AG20443 (cell line): ENCODE measurements at places on chromosomes 6 and 20.

- no peak for DNase-seq
Observed at GRCh38 chr6:126182650-126183311, 157.1 kb upstream of the CENPW start.

DNA sequence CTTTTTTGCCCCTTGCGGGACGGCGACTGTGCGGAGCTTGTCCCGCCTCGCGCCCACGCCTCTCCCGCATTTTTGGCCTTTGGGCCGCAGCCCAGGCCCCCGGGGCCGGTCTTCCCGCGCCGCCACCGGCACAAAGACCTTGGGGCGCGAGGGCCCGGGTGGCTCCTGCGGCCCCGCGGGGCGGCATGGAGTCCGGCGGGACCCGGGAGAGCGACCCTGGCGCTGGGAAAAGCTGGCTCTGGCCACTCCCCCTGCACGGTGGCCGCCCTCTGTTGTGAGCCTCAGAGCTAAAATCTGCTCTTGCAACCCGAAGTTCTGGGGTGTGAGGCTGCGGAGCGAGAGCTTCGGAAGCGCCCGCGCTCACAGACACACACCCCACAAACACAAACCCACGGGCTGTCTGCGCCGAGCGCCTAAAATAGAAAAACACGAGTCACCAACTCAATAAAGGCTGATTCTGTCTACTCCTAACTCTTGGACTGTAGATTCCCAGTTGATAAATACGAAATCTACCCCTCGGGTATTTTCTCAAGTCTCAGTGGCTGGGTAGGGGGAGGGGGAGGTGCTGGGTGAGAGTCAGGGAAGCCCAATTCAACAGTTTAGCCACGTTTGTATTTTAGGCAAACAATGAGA is 496 bp upstream of the BEND3 start:
- DNase-seq: peak; percentile 52

DNA sequence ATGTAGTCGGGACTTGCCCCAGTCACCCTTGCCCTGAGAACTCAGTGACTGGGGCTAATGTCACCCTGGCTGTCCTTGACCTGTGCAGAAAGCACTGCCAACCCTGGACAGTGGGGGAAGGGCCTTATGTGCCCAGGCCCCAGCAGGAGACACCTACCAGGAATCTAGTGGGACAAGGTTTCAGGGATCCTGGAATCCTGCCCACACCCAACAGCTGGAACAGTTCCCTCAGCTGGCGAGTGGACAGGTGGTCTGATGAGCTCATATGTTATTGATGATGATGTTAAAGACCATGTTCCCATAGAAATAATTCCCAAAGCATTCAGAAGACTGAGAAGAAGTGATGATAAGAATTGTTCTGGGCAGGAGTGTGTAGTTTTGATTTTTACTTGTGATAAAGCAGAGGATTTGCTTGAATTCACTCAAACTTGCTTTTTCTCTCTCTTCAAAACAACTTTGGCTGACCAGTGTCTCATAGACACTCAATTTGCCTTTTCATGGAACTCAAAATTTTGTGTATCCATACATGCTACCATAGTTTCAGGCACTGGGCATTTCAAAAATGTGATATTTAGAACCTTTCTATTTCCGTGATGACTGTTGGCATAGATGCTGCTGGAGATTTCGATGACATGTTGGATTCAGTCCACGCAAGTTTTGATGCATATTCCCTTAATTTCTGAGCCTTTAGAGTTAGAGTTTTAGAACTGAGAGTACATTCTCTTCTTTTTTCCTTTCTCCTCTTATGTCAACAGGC is 79.3 kb downstream of the SLC22A3 start:
- DNase-seq: no peak

DNA sequence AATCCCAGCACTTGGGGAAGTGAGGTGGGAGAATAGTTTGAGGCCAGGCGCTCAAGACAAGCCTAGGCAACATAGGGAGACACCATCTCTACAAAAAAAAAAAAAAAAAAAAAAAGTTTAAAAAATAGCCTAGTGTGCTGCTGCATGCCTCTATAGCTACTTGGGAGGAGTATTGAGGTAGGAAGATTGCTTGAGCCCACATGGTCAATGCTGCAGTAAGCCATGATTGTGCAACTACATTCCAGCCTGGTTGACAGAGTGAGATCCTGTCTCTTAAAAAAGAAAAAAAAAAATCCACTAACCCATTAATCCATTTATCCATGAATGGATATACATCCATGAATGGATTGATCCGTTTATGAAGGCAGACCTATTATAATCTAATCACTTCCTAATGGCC is 1064.6 kb upstream of the EYS start:
- DNase-seq: no peak

GRCh38 chr6:16716321-16716858 is 44.9 kb downstream of the ATXN1 start:
- no peak for DNase-seq

DNA sequence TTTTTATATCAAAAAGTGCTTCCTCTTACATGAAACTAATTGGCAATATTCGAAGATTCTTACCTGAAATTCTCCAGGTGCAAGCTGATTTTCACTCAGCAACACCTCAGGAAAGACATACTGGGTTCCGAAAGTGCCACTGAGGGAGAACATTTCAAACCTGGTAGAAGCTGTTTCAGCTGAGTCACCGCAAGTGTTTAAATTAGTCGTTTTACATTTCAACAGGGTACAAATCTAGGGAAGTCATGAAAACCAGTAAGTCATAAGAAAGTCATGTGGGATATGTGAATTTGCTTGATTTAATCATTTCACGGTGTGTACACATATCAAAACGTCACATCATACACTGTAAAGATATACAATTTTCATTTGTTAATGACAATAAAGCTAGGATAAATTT is 25.3 kb upstream of the TAAR1 start:
- no peak for DNase-seq

GRCh38 chr6:3489027-3489757 is 32.3 kb upstream of the SLC22A23 start:
- DNase-seq: peak; percentile 50

DNA sequence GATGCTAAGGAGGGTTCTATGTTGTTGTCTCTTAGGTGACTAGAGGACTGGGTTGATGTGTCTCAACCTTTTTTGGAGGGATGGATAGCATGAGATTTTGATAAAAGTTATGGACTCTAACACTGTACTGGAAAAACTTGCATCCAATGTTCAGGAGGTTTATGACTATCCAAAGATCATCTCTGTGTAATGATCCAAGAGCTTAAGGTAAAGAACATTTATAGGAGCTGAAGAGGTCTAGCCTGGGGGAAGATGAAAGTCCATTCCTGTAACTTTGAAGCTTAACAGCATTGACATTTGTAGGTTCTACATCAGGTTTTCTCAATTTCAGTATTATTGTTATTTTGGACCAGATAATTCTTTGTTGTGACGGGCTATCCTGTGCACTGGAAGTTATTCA is 48.9 kb downstream of the ESF1 start:
- DNase-seq: no peak

- no peak for DNase-seq
Observed at GRCh38 chr6:134308800-134309199, 9.1 kb downstream of the SGK1 start.

DNA sequence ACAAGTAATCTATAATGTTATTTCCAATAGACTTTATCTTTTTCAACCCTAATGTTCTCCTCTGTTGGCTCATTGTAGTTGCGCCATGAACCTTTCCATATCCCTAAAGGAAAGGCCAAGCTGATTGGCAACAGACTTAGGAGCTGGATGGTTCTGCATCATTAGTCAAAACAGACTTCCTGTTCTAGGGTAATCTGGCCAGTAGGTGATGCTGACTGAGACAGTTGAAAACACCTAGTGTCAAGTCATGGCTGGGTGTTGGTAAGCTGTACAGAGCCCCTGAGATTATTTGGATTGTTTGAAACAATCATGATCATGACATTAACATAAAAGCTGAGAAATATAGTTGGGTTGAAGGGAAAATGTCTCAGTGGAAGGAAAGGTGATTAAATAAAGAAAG is 231.4 kb downstream of the PHACTR1 start:
- no peak for DNase-seq

DNA sequence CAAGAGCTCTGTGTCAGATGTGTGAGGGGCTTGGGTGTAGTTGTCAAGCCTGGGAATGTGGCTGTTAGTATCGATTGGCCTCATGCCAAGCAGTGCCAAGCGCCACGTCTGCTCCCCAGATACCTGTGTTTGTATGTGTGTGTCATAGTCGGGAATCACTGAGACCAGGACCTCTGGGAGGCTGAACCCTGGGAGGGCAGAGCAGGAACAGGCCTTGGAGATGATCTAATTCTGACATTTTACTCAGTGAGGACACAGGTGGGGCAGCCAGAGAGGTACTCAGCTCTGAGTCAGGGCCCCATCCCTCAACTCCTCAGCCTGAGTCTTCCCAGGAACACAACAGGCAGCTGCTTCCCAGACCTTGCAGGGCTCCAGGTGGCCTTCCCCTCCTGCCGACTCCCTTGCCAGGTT is 51.2 kb upstream of the FANCE start:
- no peak for DNase-seq

DNA sequence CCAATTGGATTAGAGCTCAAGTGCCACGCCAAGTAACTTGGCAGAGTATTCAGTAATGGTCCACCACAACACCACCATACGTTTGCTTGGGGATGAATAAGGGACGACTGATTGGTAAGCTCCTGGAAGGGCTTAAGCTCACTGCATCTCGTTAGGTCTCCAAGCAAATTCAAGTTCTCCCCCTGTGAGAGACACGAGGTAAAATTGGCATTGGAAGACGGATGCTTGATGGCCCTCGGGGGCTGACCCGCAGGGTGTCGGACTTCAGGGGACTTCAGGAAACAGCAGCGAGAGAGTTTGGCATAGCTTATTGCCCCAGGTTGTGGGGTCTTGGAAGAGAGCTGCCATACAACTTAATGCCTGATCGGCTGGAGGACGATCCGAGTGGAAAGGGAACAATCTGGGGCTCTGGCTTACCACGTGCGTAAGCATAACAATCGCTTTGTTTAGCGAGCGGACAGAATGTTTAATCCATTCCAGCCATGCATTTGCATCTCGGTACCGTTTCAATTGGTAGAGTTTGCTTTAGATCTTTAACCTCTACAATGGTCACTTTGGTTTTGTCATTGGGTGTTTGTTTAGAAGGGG is 4.8 kb upstream of the ZNFX1 start:
- no peak for DNase-seq

DNA sequence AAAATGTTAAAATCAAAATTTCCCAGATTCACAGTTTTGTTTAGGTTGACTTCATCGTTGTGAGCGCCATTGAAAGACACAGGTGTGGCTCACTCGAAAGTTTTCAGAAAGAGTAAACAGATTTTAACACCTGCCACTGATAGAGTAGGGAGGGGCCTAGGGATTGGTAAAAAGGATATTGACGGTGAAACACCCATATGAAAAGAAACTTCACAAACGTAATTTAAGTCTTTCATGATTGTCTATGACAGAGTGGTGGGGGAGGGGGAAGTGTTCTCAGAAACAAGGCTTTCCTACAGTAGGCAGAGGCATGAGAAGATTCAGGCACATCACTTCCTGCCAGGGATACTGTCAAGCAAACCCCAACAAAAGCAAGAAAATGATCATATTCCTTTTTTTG is 101.4 kb downstream of the PERP start:
- no peak for DNase-seq

- DNase-seq: no peak
Observed at GRCh38 chr20:17497821-17498580, 33.2 kb downstream of the BFSP1 start.

- no peak for DNase-seq
Observed at GRCh38 chr20:61513124-61514017, 261.3 kb downstream of the CDH4 start.

DNA sequence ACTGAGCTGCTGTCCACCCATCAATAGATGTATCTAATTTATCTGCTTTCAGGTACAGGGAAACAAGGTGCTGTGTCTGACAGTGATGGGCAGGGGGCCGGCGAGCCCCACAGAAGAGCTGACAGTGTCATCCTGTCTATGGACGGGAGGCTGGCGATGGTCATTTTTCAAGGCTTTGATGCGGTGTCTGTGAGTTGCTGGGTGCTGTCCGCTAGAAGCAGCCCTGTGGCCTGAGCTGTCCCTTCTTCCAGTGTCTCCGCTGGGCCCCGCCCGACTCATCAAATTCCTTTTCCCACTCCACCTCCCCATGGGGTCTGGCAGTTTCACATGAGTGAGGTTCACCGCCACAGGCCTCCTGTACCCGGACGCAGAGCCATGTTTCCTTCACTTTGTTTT is 161.4 kb upstream of the PMEPA1 start:
- DNase-seq: no peak

DNA sequence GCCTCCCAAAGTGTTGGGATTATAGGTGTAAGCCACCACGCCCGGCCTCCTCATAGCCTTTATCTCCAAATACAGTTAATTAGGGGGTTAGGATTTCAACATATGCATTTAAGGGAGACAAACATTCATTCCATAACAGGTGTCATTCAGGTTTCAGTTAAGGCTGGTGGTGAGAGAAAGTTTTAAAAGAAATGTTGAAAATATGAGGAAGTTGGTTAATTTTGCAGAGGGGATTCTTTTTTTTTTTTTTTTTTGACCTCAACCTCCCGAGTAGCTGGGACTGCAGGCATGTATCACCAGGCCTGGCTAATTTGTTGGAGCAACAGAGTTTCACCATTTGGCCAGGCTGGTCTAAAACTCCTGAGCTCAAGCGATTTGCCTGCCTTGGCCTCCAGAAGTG is 12.5 kb upstream of the EBF4 start:
- DNase-seq: no peak
